ENCODE measurements at places on chromosomes 3 and 15.

DNA sequence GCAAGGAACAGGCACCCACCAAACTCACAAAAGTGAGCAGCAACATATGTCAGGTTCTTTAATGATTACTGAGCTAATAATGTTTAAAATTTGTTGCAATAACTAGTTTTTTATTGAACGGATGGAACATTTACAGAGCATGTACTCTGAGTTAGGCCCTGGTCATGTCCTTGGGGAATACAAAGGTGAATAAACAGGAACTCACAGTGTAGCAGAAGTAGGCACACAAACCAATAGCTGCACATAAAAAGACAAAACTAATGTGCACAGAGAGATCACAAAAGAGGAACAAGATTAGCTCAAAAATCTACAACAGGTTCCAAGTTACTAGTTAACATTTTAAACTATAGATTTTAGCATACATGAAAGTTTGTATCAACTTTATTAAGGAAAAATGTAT, 505.3 kb upstream of the PPP2R3A start:
- no peak for DNase-seq

- no peak for DNase-seq
Observed at GRCh38 chr3:106635826-106636225, 741.4 kb upstream of the CCDC54 start.

- DNase-seq = peak; percentile 28
Observed at GRCh38 chr3:64266065-64266931, 41.0 kb upstream of the PRICKLE2 start.

DNA sequence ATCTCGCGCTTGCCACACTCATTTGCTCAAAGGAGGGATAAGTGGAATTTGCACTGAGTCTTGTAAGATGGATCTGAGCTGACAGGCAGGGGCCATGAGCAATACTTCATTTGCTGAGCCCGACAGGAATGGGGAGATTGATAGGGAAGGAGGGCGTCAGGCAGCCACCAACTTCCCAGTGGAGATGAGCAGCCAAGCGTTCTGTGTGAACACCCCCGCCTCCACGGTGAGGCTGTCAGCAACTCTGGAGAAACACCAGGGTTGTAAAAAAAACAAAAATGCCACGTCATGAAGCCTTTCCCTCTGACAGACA, 36.8 kb downstream of the TLE3 start:
- DNase-seq = no peak

GRCh38 chr3:44883999-44884431, 9.6 kb downstream of the TGM4 start:
- no peak for DNase-seq

GRCh38 chr3:103963599-103963998, 1403.1 kb upstream of the ALCAM start:
- DNase-seq = no peak

DNA sequence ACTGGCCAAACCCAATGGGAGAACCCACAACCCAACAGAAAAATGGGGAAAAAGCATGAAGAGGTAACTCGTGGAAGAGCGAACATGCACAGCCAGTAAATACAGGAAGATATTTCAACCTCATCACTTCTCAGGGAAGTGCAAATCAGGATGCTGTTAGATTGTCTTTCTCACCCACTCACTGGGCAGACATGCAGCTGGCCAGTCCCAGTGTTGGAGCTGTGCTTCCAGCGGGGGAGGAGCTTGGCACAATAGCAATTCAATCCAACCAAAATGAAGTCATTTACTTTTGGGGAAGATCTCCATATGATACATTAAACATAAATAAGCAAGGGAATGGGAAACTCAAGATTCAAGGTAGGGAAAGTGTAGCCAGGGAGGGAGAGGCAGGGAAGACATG, 12.1 kb downstream of the WNT7A start:
- no peak for DNase-seq

DNA sequence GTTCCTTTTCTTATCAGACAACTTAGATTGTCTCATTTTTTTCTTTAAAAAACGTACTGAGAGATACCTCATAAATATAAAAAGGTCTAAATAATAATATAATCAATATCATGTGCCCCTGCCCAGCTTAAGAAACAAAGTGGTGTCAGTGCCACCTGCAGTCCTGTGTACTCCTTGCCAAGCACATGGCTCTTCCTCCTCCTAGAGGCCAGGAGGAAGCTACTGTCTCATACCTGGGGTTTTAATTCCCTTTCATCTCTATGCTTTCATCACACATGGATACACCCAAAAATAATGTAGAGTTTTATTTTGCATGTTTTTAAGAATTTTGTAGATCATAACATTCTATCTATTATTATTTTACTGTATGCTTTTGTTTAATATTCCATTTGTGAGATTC, 98.6 kb upstream of the C15orf61 start:
- DNase-seq = no peak

GRCh38 chr3:62911526-62911925, 36.3 kb upstream of the CADPS start:
- no peak for DNase-seq

- DNase-seq = no peak
Observed at GRCh38 chr3:158846803-158847451, 45.1 kb downstream of the MFSD1 start.

DNA sequence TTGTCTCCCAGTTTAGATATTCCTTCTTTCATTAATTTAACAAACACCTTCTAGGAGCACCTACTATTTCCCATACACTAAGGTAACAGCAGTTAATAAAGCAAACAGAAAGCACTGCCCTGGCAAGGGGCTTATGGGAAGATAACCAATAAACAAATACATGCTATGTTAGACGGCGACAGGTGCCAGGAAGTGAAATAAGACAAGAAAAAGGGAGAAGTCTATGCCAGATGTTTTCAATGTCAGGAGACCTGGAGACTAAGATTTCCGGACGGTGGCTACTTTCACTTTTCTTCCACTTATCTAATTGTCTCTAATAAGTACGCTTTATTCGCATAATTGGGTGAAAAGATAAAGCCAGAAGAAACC, 32.5 kb upstream of the ZNF445 start:
- no peak for DNase-seq

DNA sequence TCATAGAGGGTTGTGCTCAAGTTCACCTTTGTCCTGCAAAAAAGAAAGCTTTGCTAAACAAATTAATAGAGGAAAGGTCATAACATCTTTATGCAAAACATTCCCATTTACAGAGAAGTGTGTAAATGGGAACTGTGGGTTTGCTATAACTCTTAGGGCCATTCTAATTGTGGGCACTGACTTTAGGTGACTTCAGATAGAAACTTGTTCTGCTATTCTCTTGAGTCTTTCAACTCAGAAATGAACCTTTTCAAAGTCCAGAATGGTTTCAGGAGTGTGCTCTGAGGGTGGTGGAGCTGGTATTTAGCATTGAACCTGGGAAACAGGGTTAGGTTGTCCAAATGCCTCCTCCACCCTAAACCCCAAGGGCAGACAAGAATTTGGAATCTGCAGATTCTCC, 34.0 kb downstream of the SPTSSB start:
- DNase-seq = no peak

DNA sequence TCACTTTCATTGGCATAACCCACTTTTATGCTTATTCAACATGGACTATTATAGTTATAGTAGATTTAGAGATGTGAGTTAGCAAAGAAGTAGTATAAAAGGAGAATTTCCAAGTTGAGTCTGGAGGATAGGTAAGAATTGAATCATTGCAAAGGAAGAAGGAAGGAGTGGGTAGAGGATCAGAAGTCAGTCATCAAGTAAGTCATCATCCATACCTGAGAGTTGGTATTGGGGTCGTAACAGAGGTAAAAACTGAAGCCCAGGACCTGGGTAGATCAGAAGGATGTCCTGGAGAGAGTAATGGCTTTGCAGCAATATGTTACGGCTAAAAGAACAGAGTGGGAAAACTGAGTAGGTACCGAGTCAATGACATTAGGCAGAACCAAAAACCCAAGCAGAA, 265.7 kb downstream of the SUCLG2 start:
- DNase-seq = no peak

DNA sequence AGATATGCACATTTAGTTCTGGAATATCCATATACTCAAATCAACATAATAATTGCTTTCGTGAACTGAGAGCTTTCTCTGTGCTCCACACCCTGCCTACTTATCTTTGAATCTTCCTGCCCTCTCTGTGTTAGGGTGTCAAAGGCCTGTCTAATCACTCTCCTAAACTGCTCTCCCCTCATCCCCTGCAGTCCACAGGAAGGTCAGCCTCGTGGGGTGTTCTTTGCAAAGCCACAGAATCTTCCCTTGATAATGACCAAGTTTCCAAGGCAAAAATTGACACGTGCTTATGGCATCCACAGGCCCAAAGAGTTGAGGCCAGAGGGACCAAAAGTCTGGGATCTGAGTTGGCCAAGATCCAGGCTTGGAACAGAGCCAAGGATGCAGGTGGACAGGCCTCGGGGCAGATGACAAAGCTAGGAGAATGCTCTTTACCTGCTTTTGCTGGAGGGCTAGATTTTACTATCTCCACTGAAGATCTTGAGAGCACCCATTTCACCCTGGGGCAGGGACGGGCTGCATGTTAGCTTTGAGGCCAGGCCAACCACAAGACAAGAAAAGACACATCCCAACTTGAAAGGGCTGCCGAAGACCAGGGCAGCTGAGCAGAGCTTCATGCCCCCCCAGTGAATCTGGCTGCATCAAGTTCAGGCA, 20.4 kb downstream of the BHLHE40 start:
- DNase-seq = no peak

DNA sequence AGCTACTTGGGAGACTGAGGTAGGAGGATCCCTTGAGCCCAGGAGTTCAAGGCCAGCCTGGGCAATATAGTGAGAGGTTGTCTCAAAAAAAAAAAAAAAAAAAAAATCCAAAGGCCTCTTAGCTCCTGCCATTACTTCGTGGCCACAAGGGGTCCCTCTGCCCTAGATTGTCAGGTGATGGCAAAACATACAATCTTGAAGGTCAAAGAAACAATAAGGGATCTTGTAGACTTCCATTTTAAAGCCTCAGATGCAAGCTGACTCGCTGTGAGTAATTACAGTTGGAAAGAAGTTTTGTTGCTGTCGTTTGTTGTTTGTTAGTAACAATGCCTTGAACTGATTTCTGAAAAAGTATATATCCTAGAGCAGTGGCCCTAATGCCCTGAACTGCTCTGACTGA, 55.9 kb upstream of the PLCL2 start:
- DNase-seq = no peak

DNA sequence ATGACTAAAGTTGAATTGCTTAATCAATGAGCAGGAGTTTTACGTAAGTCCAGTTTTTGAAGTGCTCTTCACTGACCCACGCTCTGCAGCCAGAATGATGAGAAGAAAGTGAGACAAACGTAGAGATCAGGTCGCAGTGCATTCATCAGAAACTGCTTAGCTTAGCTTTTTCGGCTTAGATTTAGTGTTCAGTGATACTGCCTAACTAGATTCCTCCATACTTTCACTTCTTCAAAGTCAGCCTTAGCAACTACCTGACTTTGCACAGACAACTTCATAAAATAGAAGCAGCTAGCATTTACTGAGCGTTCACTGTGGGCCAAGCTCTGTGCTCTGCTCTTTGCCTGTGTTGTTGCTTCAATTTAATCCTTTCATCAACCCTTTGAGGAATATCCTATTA, 116.1 kb downstream of the KCNH8 start:
- no peak for DNase-seq

DNA sequence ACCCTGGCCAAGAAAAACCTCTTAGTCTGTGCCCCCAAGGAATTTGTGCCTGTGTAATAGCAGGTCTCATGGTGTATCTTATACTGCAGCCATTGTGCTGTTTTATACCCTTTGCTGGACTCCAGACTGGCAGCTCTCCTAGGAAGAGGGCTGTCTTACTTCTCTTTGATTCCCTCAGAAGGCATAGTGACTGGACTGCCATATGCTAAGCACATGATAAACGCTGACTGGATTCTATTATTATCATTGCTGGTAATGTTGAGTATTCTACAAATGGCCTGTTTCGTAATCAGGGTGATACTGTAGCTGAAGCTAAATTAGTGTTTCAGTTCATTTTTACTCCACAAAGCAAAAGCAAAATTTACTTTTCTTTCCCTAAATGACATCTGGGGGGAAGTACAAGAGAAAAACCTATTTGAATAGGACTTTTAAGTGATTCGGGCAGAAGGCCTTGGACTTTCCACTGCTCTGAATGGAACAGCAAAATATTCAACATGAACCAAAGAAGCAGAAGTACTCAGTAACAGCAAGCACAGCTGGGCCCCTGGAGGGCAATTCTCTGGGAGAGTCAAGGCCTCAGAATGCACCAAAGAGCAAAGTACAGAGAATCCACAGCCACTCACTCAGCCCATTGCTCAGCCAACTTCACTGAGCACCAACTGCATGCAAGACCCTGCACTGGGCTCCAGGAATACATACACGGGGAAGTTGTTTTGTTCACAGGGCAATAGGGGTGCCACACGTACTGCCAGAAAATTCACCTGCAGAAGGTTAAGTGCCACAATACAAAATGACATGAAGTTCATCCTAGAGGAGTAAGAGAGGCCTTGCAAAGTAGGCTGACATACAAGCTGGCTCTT, 7.9 kb upstream of the BCL2A1 start:
- no peak for DNase-seq

- no peak for DNase-seq
Observed at GRCh38 chr15:69319384-69320375, 21.0 kb downstream of the PAQR5 start.

DNA sequence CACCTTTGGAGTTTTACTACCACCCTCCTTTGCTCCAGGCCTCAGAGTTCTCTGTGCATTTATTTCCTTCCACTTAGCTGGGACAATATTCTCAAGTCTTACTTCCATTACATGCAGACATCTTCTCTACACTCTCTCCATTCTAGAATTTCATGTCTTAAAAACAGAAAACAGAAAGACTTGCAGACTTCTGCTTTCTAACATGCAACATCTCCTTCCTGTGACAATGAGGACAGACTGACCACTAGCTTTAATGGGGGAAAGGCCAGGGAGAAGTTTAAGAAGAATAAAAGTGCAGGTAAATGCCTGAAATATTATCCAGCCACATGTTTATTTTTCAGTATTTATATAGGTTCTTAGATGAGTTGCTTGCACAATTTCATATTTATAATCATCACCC, 17.1 kb upstream of the CSTA start:
- DNase-seq = no peak

DNA sequence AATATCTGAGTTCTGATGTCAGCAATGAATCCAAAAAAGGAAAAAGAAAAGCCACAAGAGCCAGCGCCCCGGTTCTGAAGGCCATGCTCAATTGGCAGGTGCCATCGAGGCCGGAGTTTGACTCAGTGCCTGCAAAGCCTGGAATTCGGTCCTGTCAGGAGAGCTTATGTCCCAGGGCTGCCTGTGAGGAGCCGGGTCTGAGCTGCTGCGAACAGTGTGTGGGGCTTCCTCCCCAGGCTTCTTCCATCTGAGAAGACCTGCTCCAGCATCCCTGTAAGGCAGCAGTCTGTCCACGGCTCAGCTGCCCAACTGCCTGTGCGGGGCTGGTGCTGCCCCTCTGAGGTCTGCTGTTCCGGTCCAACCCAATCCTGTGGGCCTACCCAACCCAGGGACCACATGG, 46.1 kb downstream of the ROPN1B start:
- DNase-seq = no peak

- no peak for DNase-seq
Observed at GRCh38 chr15:31237043-31237324, 89.7 kb upstream of the KLF13 start.

DNA sequence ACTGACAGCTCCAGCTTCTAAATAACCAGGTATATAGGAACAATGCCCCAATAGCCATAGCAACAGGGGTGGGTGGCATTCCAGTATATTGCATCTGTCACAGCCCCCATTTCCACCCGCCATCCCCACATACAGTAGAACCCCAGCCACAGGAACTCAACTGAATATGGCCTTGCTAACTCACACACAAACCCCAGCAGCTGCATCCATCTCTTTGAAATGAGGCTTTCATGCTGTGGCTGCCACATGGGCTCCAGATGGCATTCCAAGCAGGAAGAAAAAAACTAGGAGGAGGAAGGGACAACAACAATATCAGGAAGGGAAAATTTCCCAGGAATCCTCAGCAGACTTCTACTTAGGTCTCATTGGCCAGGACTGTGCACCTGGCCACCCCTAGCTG, 54.6 kb downstream of the CCR3 start:
- no peak for DNase-seq
